Stimulated activated CD4-positive, alpha-beta T cell treated with anti-CD3 and anti-CD28 coated beads, Interleukin-4, amount 100 ng/mL, for 4 hours (primary cell): ENCODE measurements at places on chromosomes 2 and 18.

DNA sequence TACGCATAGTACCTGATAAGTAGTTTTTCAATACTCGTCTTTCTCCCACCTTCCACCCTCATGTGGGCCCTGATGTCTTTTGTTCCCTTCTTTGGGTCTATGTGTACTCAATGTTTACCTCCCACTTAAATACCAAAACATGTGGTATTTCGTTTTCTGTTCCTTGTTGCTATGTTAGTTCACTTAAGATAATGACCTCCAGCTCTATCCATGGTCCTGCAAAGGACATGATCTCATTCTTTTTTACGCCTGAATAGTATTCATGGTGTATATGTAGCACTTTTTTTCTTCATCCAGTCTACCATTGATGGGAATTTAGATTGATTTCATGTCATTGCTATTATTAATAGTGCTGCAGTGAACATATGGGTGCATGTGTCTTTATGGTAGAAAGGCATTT lies 310.4 kb upstream of the VWC2L start:
- no peak for DNase-seq

DNA sequence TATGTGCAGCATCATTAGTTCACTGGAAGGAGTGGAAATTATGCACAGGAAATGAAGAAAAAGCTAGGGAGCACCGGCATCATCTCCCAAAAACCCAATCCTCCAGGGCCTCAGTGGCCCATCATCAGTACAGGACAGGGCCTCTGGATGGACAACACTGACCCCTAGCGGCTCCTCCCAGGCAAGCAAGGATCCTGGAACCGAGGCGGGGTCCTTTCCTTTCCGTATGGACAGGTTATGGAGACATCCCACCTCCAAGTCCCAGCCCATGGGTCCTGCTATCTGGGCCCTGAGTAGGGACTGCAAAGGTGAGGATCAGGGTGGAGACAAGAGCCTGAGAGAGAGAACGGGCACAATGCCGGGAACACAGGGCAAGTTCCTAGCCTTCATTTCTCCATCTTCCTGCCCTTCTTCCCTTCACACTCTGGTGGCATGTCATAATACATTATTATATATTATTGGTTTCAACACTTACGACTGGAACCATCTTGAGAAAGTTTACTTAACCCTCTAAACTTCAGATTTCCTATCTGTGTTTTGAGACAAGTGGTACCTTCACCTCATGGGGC lies 68.2 kb downstream of the ZNF516 start:
- DNase-seq, result no peak

- no peak for DNase-seq
Observed at GRCh38 chr18:70720607-70721006, 431.8 kb downstream of the SOCS6 start.

GRCh38 chr2:31256611-31257382 lies 22.8 kb downstream of the EHD3 start:
- DNase-seq, result no peak

GRCh38 chr2:151198645-151199044 lies 63.0 kb downstream of the RBM43 start:
- DNase-seq, result no peak

DNA sequence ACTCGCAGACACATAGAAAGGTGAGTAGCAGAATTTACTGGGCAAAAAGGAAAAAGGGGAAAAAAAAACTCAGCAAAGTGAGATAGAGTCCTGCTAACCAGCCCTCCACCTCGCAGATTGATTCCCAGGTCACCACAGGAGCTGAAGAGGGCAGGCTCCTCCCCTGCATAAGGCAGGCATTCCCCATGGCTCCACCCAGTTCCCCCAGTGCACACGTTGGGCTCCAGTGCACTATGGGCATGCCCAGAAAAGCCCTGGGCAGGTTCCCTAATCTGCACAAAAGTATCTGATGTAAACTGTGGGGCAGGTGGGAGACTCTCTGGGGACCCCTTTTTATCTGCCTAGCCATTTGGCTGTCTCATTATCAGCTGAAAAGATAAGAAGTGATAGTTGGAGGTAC lies 461.2 kb upstream of the TMEFF2 start:
- no peak for DNase-seq

GRCh38 chr2:199811346-199811745 lies 39.6 kb downstream of the FTCDNL1 start:
- no peak for DNase-seq

GRCh38 chr2:48755473-48755872 lies at the start of gene LHCGR:
TSS of gene LHCGR (minus strand) at chr2:48755724. CDS start at chr2:48755671, 53 bp downstream.
- DNase-seq, result no peak

- DNase-seq, result no peak
Observed at GRCh38 chr2:12282780-12283695, 433.7 kb upstream of the TRIB2 start.

- DNase-seq, result no peak
Observed at GRCh38 chr2:2681085-2681484, 350.0 kb upstream of the MYT1L start.

- DNase-seq, result no peak
Observed at GRCh38 chr2:164069540-164069939, 333.7 kb upstream of the FIGN start.

- no peak for DNase-seq
Observed at GRCh38 chr18:22670914-22671313, 253.2 kb upstream of the CTAGE1 start.

GRCh38 chr18:63234841-63235240 lies 84.7 kb downstream of the BCL2 start:
- no peak for DNase-seq

GRCh38 chr2:133733901-133734255 lies 165.6 kb upstream of the NCKAP5 start:
- no peak for DNase-seq

DNA sequence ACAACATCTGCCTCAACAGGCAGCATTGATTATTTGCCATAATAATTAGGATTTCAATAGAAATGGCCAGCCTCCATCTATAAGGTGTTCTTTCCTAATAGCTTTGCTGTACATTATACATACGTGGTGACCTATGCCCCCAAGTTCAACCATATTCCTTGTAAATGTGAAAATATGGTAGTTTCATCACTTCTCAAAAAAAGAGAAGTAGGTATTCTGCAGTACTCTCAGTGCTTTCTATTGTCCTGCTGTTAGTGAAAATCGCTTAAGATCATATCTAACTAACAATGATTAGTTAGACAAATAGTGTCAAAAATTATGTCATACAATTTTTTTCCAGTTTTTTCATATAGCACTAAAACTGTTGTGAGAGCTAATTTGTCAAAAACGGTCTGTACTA lies 79.6 kb downstream of the SLC4A10 start:
- DNase-seq, result no peak

- no peak for DNase-seq
Observed at GRCh38 chr2:72744049-72744448, 81.8 kb downstream of the EXOC6B start.

- no peak for DNase-seq
Observed at GRCh38 chr18:48785091-48785614, 165.6 kb downstream of the SMAD7 start.

GRCh38 chr2:8212239-8212638 lies 469.6 kb upstream of the ID2 start:
- no peak for DNase-seq

DNA sequence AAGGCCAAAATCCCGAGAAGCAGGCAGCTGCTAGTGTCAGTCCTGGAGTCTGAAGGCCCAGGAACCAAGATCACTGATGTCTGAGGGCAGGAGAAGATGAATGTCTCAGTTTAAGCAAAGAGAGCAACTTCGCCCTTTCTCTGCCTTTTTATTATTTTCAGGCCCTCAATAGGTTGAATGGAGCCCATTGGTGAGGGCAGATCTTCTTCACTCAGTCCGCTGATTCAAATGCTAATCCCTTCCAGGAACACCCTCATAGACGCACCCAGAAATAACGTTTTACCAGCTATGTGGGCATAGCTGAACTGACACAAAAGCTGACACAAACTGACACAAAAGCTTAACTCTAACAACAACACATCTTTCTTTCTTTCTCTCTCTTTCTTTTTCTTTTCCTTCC lies 78.0 kb upstream of the KCNJ3 start:
- DNase-seq, result no peak

GRCh38 chr2:199414001-199414400 lies 43.7 kb downstream of the SATB2 start:
- DNase-seq, result no peak

GRCh38 chr2:238914648-238915015 lies 66.7 kb downstream of the TWIST2 start:
- DNase-seq, result no peak

- DNase-seq, result no peak
Observed at GRCh38 chr2:54040685-54041084, 69.9 kb upstream of the PSME4 start.

DNA sequence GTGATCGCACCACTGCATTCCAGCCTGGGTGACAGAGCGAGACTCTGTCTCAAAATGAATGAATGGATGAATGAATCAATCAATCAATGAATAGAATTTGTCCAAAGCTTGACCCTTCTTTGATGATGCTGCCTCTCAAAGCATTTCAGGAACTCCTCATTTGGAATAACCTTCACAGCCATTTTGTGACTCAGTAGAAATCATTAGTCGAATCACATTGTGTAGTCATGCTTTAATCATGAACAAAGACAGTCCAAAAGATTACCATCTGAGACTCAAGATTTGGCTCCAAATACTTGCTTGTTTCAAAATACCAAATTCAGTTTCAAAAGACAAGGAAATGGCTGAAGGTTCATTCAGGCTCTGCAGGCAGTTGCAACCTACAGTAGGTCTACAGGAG lies 83.1 kb downstream of the VWA3B start:
- no peak for DNase-seq

DNA sequence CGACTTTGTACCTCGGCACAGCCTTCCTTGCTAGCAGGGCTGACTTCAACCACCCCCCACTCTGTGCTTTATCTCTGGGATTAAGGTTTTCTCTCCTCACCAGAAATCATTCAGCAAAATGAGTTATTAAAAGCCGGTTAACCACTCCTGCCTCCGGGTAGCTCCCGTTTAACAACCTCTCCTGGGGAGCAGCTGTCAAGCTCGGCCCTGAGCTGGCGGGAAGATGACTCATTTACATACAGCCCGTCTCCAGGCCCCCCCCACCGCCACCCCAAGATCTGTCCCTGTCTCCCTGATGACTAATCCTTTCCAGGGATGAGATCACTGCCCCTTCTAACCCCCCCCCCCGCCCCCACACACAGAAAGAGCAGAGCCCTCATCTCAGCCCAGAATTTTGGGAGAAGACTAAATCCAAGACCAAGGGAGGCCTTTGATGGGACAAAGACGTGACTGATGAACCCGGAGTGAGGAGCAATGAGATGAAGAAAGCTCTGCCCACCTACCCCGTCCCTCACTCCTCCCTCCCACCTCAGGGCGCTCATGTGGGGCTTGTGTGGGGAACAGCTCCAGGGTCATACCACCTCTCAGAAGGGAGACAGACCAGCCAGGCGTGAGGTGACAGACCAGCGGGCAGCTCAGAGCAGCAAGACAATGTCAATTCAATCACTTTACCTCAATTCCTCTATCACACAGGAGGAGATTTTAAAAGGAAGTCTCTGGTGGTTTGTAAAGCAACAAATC lies 131.4 kb downstream of the MSH2 start:
- DNase-seq, result no peak

- DNase-seq, result no peak
Observed at GRCh38 chr18:23137788-23138216, 2.5 kb downstream of the CABLES1 start.

- DNase-seq, result no peak
Observed at GRCh38 chr2:145649061-145649460, 1129.1 kb upstream of the ZEB2 start.

- no peak for DNase-seq
Observed at GRCh38 chr2:172232708-172233396, 130.2 kb upstream of the DLX2 start.

GRCh38 chr2:51448911-51449310 lies 417.0 kb upstream of the NRXN1 start:
- DNase-seq, result no peak

- no peak for DNase-seq
Observed at GRCh38 chr2:209661286-209661894, 110.2 kb upstream of the UNC80 start.

DNA sequence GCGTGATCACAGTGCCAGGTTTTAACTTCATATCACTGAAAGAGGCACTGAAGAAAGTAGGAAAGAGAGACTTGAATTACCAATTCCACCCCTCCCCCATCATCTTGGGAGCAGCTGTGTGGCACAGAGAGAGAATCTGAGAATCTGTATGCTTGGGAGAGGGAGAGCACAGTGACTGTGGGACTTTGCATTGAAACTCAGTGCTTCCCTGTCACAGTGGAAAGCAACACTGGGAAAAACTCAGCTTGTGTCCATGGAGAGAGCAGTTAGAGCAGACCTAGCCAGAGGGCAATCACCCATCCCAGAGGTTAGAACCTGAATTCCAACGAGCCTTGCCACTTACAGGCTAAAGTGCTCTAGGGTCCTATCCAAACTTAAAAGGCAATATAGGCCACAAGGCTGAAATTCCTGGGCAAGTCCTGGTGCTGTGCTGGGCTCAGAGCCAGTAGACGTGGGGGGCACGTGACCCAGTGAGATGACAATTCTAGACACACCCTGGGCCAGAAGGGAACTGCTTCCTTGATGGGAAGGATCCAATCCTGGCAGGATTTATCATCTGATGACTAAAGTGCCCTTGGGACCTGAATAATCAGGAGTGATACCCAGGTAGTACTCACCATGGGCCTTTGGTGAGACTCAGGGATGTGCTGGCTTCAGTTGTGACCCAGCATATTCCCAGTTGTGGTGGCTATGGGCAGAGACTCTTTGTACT lies 15.5 kb upstream of the ABCB11 start:
- no peak for DNase-seq

- DNase-seq, result no peak
Observed at GRCh38 chr18:36780748-36781147, 48.1 kb downstream of the TPGS2 start.

DNA sequence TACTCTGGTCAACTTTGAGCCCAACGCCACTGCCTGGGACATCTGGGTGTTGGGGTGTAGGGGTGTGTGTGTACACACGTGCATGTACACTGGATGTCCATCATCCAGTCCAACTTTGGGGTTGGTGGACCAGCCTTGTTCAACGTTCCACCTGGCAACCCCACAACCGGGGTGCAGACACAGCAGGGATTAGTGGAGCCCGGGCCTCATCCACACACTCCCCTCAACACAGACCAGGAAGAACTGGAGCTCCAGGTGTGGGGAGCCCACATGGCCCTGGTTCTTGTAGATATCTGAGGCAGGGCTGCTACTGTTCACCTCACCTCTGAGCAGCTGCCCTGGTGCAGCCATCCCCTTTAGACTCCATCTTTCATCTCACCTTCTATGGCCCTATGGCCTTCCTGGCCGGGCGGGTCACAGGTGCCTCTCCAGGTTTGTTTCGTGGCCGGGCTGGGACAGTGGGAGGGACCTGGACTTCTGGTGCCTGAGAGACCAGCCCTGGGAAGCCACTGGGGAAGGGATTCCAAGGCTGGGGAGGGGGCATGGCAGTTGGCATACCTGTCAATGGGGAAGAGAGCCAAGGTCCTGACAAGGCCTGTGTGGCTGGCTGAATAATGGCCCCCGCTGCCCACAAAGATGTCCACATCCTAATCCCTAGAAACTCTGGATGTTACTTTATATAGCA lies 7.5 kb downstream of the NEU2 start:
- no peak for DNase-seq
